ENCODE measurements at places on chromosomes 5 and 9. TPM values are rescaled to one million over a fixed set of nuclear protein-coding genes. Genes with fewer than 3 reads are reported as not detected.

PCDHB2 gene
- total RNA-seq = 92.7 TPM

- no peak overlapping the region for H3K27ac ChIP-seq
- no peaks in the 10 kb centered on the region for H3K27me3 ChIP-seq
- H3K36me3 ChIP-seq = peaks cover 33% of the 10 kb centered on the region
- no peak overlapping the region for H3K4me3 ChIP-seq
- no peak for DNase-seq
Observed at GRCh38 chr9:36123515-36123914, 13.0 kb upstream of the GLIPR2 start.

GRCh38 chr5:58148254-58148775 is 311.6 kb downstream of the PLK2 start:
- DNase-seq = no peak
- H3K4me3 ChIP-seq = no peak overlapping the region
- H3K4me1 ChIP-seq = peaks cover 6% of the 10 kb centered on the region
- no peaks in the 10 kb centered on the region for H3K27me3 ChIP-seq
- no peak overlapping the region for H3K27ac ChIP-seq
- no peaks in the 10 kb centered on the region for H3K36me3 ChIP-seq

DNA sequence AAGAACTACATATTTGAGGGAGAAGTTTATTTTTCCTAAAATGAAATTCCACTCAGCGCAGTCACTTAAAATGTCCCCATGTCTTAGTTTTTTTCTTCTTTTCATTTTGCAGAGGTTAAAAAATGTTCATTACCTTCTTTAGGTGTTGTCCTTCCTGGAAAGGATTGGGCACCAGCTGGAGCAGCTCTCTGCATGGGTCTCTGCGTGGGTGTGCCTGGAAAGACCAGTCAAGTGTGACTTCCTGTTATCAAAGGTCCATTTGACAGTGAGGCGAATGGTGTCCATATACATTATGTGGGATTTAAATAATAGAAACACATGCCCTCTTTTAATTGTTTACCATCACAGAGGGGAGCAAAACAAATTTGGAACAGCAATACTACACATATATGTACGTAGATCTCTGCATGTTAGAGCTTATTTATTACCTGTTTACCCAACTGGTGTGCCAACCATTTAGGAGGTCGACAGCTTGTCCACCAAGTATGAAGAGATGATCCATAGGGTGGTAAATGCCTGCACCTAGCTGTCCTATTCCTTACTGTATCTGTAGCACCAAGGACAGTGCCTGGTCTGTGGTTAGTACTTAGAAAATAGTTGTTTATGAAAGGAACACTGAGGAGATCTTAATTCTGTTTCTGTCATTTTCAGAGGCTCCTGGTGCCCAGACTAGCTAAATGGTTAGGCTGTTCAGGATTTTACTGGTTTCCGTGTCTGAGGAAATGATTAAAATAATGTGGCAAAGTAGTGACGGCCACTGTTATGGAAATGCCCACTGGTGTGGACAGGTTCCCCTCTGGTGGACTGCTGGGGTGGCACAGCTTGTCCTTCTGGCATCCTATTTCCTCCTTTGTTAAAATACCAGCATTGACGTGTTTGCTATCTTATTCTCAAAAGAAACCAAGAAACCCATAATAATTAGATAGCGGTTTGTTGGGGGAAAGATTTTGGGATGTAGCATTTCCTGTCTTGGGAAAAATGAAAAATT is 200.4 kb downstream of the MAST4 start:
- no peak for DNase-seq
- H3K4me3 ChIP-seq = no peak overlapping the region
- no peaks in the 10 kb centered on the region for H3K36me3 ChIP-seq
- H3K4me1 ChIP-seq = no peaks in the 10 kb centered on the region

DNA sequence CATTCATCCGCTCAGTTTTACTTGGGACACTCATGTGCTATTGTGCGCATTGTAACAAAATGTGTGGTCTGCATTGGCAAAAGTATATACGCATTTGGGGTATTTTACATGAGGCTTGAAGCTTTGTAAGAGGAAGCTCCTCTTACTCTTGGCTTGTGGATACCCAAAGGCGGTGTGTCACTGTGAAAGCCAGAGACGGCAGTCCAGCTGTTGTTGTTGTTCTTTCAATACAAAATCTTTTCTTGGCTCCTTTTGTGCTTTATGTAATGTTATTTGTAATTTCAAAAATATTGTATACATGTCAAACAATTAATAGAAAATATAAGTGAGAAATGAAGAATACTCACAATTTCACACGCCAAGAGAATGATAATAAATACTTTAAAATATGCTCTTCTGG is 128.3 kb upstream of the MOCS2 start:
- DNase-seq = no peak
- H3K27ac ChIP-seq = no peak overlapping the region
- H3K27me3 ChIP-seq = no peaks in the 10 kb centered on the region
- H3K4me1 ChIP-seq = no peaks in the 10 kb centered on the region

DNA sequence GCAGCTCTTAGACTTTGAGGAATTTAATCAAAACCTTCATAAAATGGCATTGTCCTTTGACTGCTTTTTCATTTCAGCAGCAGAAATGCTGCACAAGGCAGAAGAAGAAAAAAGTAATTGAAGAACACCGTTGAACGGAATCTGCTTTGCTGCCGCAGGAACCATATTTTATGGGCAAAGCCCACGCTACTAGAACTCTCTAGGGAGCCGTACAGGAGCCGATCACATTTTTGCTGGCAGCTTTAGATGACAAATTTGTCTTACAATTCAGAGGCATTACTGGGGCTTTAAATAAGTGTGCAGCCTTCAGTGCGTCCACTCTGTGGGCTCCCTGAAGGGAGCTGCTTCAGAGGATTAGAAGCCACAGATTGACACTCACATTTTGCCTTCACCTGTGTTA is 5.4 kb downstream of the CFAP90 start:
- no peaks in the 10 kb centered on the region for H3K36me3 ChIP-seq
- H3K4me1 ChIP-seq = peaks cover 6% of the 10 kb centered on the region
- H3K27me3 ChIP-seq = peaks cover 56% of the 10 kb centered on the region
- no peak for DNase-seq

DNA sequence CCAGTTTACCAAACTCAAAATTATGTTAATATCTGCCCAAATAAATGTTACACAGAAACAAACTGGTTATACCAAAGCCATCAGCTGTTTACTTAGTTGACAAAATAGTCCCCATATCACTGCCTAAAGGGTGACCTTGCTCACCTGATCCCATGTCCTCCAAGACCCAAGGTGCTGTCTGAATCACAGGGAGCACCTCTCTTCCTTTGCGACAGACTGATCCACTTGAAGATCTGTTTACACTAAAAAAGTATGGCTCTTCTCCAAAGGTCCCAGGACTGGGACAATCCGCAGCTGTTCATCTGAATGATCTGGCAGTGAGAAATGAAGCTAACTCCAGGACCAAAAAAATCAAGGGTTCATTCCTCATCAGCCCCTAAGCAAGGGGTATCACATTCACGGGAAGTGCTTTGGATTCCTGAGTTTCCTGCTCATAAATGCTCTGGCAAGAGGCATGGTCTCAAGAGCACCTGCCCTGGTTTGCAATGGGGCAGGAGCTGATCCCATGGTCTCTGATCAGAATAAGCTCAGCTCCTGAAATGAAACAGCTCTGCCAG is 5.0 kb downstream of the PRUNE2 start:
- no peak overlapping the region for H3K27ac ChIP-seq
- H3K36me3 ChIP-seq = peaks cover 2% of the 10 kb centered on the region
- no peak for DNase-seq
- H3K4me1 ChIP-seq = peaks cover 10% of the 10 kb centered on the region
- H3K4me3 ChIP-seq = no peak overlapping the region

DNA sequence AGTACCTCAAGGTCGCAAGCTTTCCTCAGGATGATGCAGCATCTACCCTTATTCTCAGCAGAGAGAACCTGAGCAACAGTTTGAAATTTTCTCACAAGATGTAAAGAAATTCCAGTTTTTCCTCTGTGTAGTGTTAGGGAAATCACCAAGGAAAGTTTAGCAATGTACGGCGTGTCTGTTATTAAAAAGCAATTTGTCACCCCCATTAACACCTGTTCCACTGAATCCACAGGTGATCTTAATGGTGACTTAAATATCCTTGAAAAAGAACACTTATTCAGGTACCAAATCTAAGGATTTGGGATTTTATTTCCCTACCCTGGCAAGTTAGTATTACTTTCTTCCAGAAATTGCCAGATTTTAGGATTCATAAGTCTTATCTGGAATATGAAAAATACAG is 77.9 kb upstream of the ATP10B start:
- no peak overlapping the region for H3K4me3 ChIP-seq
- no peaks in the 10 kb centered on the region for H3K27me3 ChIP-seq
- H3K36me3 ChIP-seq = no peaks in the 10 kb centered on the region
- no peak for DNase-seq
- no peak overlapping the region for H3K27ac ChIP-seq
- no peaks in the 10 kb centered on the region for H3K4me1 ChIP-seq

Measured in osteocyte (in vitro differentiated cells).